Placental pericyte (primary cell): ENCODE measurements at places on chromosomes 7 and 10. TPM values are rescaled to one million over a fixed set of nuclear protein-coding genes. Genes with fewer than 3 reads are reported as not detected.

The ZCWPW1 gene
- 0.43 and 0.88 TPM in 2 replicates for total RNA-seq

The RPA3 gene
- 9.2 and 15.7 TPM in 2 replicates for total RNA-seq

The IL2RA gene
- total RNA-seq: not detected in 2 replicates

The SFTPA1 gene
- not detected in 2 replicates for total RNA-seq

The SFTPA2 gene
- total RNA-seq: not detected in 2 replicates

The TMEM225B gene
- total RNA-seq: 0.44 TPM in 1 of 2 replicates, not detected in the other

The CYP2C19 gene
- total RNA-seq: not detected in 2 replicates

The MMP21 gene
- total RNA-seq: not detected in 2 replicates

The LRIT2 gene
- not detected in 2 replicates for total RNA-seq

The ADAM12 gene
- total RNA-seq: 30.4 and 63.7 TPM in 2 replicates

The ENTPD1 gene
- 1.1 TPM in 1 of 2 replicates, not detected in the other for total RNA-seq

The EPHA1 gene
- 0.43 TPM in 1 of 2 replicates, not detected in the other for total RNA-seq

The SPDYE11 gene
- total RNA-seq: not detected in 2 replicates

The CYP2C9 gene
- not detected in 2 replicates for total RNA-seq

The CTTNBP2 gene
- 2.4 TPM in 1 of 2 replicates, not detected in the other for total RNA-seq

The MYH16 gene
- total RNA-seq: 0.43 TPM in 1 of 2 replicates, not detected in the other

The LLCFC1 gene
- total RNA-seq: not detected in 2 replicates

The ZNF248 gene
- total RNA-seq: 4.6 and 5.5 TPM in 2 replicates

The SPDYE2 gene
- total RNA-seq: not detected in 2 replicates

The HNRNPH3 gene
- 14.7 and 20.8 TPM in 2 replicates for total RNA-seq

The AMZ1 gene
- 0.88 and 3.3 TPM in 2 replicates for total RNA-seq

The FAM25G gene
- not detected in 2 replicates for total RNA-seq

The EPO gene
- not detected in 2 replicates for total RNA-seq

The ZKSCAN5 gene
- 16.0 and 16.9 TPM in 2 replicates for total RNA-seq

The SLC13A1 gene
- not detected in 2 replicates for total RNA-seq

The GPC2 gene
- 0.66 and 1.9 TPM in 2 replicates for total RNA-seq

The CCDC3 gene
- under 0.01 and 1.3 TPM in 2 replicates for total RNA-seq

The ITPRID1 gene
- not detected in 2 replicates for total RNA-seq

The CPN1 gene
- not detected in 2 replicates for total RNA-seq

The RET gene
- 0.22 and 0.43 TPM in 2 replicates for total RNA-seq

The ACTR3C gene
- total RNA-seq: 2.0 TPM in 2 replicates

The HGF gene
- total RNA-seq: 282 and 285 TPM in 2 replicates

The HOXA13 gene
- 4.0 and 6.8 TPM in 2 replicates for total RNA-seq

The HABP2 gene
- not detected in 2 replicates for total RNA-seq

The PON3 gene
- not detected in 2 replicates for total RNA-seq

The TUBAL3 gene
- not detected in 2 replicates for total RNA-seq

The HOXA2 gene
- under 0.01 and 0.43 TPM in 2 replicates for total RNA-seq

The SGPL1 gene
- 43.8 and 56.0 TPM in 2 replicates for total RNA-seq

The PIK3CG gene
- total RNA-seq: 0.66 and 1.9 TPM in 2 replicates

The EPHB6 gene
- total RNA-seq: 2.4 and 26.8 TPM in 2 replicates

The HMX2 gene
- total RNA-seq: not detected in 2 replicates

The CALML3 gene
- not detected in 2 replicates for total RNA-seq

The PRPS1L1 gene
- total RNA-seq: not detected in 2 replicates

The ACHE gene
- 0.14 and 0.22 TPM in 2 replicates for total RNA-seq

The SLC29A3 gene
- 1.3 and 2.0 TPM in 2 replicates for total RNA-seq

The ZNF467 gene
- 0.72 and 4.8 TPM in 2 replicates for total RNA-seq

The TRIM4 gene
- 12.9 and 26.9 TPM in 2 replicates for total RNA-seq
